ENCODE measurements at places on chromosomes 5 and 9.

DNA sequence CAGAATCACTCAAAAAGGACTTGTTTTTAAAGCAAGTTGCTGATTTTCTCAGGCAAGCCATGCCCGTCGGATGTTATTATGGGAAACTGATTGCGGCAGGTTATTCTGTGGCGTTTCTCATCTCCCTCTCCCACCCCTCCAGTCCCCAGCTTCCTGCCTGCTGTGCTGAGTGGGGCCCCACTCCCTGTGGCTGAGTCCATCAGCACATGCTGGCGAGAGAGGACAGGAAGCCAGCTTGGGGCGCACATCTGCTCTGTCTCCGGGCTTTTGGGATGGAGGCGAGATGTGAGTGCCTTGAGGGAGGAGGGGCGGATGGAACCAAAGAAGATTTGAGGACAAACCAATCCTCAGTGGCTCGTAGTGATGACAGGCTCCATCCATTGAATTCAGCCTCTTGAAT, 108.0 kb downstream of the DAPK1 start:
- no peak for DNase-seq

DNA sequence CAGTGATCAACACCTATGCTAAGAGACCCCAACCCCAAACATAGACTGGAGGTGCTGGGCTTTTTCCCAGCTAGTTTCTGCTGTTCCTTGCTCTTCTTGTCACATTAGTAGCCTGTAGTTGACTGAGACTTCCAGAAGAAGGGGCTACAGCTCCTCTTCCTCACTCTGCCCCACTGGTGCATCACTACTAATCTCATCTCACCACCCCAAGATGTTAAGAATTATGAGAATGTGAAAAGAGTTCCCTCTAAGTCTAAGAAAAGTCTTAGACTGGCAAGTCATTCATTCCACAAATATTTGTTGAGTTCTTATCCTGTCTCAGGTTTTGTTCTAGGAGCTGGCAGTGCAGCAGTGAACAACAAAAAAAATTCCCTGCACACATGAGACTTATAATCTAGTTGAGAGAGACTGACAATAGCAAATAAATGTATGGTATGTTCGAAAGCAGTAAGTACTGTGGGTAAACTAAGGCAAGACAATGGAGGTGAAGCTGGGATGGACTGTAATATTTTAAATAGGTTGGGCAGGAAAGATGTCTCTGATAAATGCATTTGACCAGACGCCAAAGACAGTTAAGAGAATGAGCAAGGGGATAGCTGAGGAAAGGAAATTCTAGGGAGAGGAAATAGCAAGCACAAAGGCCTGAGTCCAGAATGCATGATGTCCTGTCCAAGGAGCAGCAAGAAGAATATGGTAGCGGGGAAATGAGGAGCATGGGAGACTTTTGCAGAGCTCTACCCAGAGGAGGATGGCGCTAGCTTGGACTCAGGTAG, 92.3 kb downstream of the PTCD2 start:
- no peak for DNase-seq

DNA sequence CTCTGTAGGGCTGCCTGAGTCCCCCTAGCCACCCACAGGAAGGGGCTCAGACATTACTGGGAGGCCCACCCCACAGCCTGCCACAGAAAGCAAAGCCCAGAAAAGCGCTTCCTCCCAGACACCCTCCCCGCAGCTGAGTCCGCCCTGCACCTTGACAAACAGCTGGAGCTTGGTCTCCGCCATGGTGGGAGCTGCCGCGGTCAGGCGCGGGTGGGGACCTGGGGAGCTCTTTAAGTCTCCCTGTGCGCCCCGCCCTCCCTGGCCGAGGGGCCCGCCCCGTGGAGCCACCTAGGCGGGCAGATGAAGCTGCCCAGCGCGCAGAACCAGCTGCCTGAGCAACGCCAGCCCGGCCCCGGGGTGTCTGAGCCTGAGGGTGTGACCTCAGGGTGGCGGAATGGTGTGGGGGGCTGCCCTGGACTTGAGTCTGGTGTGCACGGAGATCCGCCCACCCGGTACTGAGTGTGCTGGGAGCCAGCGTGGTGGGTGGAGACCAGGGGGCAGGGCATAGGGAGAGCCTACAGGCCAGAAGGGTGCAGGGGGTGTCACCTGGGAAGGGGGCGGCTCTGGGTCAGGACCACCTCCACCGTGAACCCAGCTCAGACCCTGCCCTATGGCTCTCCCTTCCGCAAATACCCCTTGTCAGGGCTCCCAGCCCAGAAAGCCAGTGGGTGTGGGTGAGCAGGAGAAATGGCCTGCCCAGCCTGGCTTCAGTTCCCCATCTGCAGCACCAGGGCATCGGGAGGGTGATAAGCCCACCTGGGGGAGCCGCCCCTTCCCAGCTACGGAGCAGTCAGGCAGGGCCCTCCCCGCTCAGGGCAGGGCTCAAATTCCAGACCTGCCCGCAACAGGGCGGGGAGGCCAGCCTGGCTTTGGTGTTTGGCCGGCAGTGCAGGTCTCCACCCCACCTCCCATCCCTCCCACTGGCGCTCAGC, at the start of gene CLIC3:
CLIC3 (minus strand) TSS at position 208 of the 932 bp plus-strand sequence; CDS start at position 183, 25 bp downstream.
- DNase-seq, result no peak

DNA sequence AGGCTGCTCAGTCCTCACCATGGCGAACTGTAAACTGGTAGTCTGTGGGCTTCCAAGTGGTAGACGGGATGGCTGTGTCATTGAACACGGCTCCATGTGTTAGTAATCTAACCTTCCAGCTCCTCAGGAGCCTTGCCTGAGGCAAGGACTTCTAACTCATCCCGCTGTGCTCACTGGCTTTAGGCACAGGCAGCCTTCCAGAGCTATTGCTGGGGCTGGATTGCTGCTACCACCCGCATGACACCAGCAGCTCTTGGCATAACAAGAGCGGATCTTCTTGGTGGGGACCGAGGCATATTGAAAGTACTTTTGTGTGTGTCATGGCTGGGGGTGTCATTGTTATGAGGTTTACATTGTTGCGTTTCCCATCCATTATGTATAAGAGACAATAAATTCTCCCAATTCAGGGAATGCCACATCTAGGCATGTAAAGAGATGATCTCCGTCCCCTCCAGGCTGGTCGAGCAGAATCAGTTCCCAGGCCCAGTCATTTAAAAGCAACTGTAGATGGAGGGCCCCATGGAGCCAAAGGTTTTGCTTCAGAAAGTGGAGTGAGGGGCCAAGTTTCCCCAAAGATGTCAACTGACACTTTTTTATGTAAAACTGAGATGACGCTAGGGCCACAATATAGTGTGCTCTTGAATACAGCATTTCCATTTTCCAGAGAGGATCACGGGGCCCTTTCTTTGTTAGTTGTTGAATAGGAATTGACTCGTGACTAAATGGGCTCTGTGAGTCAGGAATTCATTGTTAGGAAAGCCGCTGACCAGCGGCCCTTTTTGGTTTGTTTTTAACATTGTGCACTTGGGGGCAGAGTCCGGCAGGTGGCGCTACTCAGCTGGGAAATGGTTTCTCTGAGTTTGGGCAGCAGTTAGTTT, 759.5 kb downstream of the TAF11L14 start:
- peak; percentile 8 for DNase-seq

- no peak for DNase-seq
These were observed 173.8 kb upstream of the OTULINL start for GRCh38 chr5:14407746-14408175.

GRCh38 chr5:177972613-177973012, 23.4 kb downstream of the PROP1 start:
- DNase-seq, result no peak

- no peak for DNase-seq
These were observed 21.0 kb downstream of the IL7R start for GRCh38 chr5:35877655-35878054.

DNA sequence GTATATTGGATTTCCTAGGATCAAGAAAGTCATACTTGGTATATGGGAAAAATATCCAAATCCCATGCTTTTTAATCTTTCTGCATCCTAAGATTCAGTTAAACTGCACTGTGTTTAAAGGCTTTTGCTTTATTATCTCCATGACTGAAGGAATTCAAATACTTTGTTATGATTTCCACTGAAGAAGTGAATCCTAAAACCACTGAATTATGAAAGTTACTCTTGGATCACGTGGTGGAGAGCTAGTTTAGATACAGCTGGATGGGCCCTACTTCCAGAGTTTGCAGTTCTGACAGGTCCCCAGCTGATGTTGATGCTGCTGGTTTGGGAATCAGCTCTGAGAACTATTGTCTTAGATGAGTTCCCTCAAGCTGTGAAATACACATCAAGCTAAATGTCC, 5.0 kb downstream of the DAB2 start:
- no peak for DNase-seq

- DNase-seq, result no peak
These were observed 46.4 kb upstream of the ALDH1B1 start for GRCh38 chr9:38345851-38346755.

GRCh38 chr5:125411071-125411743, 664.8 kb upstream of the ZNF608 start:
- DNase-seq, result no peak

GRCh38 chr5:167899490-167900070, 391.9 kb upstream of the WWC1 start:
- no peak for DNase-seq

GRCh38 chr5:122896598-122897282, 51.3 kb downstream of the SNX24 start:
- DNase-seq, result no peak

GRCh38 chr5:135635451-135635850, 56.7 kb upstream of the CXCL14 start:
- DNase-seq, result no peak

GRCh38 chr5:98187945-98188344, 585.5 kb upstream of the RGMB start:
- no peak for DNase-seq

- DNase-seq, result no peak
These were observed 164.7 kb upstream of the TARS1 start for GRCh38 chr5:33275921-33276627.

- no peak for DNase-seq
These were observed 127.0 kb downstream of the NNT start for GRCh38 chr5:43729846-43730478.

DNA sequence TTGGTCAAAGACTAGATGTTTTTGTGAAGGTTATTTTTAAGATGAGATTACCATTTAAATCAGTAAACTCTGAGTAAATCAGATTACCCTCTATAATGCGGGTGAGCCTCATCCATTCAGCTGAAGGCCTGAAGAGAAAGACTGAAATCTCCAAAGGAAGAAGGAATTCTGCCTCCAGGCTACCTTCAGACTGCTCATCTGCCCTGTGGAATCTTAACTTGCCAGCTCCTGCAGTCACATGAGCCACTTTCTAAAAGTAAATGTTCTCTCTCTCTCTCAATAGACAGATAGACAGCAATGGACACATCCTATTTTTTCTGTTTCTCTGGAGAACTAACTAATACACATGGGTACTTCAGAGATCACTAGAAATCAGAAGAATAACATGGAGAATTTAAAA, 182.8 kb downstream of the CFAP90 start:
- DNase-seq, result no peak

- DNase-seq, result no peak
These were observed 120.2 kb downstream of the STARD4 start for GRCh38 chr5:111392181-111392580.

GRCh38 chr9:98020476-98021145, 35.9 kb upstream of the NANS start:
- no peak for DNase-seq

- DNase-seq, result no peak
These were observed 208.0 kb downstream of the KCTD16 start for GRCh38 chr5:144378681-144379080.

GRCh38 chr5:130402906-130403305, 498.6 kb downstream of the CHSY3 start:
- DNase-seq, result no peak

- DNase-seq, result no peak
These were observed 322.1 kb downstream of the DEPDC1B start for GRCh38 chr5:60377826-60378225.

GRCh38 chr5:161530700-161531099, 15.8 kb downstream of the GABRB2 start:
- no peak for DNase-seq

DNA sequence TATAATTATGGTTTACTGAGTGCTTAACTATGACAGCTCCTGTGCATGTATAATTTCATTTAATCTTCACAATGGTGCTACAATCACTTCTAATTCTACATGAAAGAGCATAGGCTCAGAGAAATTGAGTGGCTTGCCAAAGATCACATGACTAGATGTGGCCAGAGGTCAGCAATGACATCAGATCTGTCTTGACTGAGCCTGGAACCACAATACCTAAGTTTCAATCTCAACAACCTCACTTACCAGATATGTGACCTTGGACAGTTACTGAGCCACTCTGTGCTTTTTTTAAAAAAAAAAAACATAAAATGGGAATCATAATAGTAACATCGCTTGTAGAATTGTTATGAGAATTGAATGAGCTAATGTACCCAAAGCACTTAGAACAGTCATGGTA, 130.7 kb downstream of the TRIM32 start:
- DNase-seq, result no peak

DNA sequence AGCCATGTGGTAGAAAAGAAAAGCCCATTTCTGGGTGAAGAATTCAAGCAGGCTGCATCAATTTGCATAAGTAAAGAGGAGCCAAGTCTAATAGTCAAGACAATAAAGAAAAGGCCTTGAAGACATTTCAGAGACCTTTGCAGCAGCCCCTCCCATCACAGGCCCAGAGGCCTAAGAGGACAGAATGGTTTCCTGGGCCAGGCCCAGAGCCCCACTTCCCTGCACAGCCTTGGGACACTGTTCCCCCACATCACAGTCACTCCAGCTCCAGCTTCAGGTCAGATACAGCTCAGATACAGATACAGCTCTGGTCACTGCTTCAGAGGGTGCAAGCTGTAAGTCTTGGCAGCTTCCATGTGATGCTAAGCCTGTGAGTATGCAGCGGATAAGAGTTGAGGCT, 29.1 kb downstream of the PLGRKT start:
- no peak for DNase-seq

DNA sequence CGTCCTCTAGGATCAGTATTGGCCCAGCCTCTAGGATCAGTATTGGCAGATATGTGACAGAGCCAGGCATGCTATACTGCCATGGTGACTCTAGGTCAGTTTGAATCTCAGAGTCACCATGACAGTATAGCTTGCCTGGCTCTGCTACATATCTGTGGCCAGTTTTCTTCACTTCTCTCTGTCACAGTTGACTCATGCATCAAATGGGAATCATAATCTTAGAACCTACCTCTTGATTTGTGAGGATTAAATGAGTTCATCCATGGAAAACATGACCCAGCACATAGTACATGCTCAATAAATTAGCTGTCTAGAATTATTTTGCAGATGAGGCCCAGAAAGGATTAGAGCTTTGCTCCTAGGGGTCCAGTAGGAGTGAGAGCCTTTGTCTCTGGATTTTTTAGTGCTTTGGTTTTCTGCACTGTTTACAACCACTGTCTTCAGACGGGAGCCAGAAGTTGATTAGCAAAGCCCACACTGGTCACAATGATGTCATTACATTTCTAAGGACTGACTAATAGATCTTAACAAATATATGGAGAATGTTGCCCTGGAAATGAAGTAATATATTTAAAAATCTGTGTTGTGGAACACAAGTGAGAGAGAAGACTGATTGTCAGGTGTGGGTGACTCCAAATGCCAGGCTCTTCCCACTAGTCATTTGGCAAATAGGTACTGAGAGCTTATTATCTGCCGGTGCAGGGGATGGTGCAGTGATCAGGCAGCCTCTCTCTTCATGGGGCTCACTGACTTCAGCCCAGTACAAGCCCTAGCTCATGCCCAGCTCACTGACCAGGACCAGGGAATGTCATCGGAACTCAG, 76.0 kb downstream of the COL15A1 start:
- DNase-seq, result no peak

GRCh38 chr5:67493676-67494075, 297.1 kb upstream of the CD180 start:
- DNase-seq, result peak; percentile 6
